ENCODE measurements at places on chromosomes 1 and 21.

- no peak for DNase-seq
Observed at GRCh38 chr1:25458541-25459298, 28.0 kb downstream of the MACO1 start.

DNA sequence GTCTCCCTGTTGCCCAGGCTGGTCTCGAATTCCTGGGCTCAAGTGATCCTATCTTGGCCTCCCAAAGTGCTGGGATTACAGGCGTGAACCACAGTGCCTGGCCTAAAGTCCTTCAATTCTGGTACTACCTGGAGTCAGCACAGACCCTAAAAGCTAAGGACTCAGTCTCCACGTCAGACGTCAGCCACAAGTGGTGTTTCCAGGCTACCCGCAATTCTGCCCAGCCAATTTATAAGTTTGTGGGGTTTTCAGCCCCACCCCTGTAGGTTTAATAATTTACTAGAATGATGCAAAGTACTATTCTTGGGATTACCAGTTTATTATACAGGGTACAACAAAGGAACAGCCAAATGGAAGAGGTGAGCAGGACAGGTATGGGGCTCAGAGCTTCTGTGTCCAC lies 10.6 kb upstream of the DIP2A start:
- no peak for DNase-seq

- DNase-seq, result no peak
Observed at GRCh38 chr1:18895317-18895716, 7.0 kb downstream of the ALDH4A1 start.

DNA sequence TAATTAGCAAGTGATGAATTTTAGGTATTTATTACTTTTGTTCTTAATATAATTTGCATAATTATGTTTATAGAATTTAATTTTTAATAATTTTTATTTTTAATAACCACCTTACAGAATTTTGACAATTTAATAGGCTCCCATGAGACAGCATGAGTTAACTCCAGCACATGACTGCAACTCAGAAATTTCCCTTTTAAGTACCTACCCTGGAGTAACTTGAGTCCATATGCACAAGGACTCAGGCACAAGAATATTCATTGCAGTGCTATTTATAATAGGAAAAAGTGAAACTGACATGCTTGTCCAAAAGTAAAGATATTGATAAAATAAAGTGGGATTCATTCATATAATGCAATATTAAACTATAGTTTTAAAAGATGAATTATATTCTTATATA lies 54.1 kb upstream of the C1orf53 start:
- no peak for DNase-seq

DNA sequence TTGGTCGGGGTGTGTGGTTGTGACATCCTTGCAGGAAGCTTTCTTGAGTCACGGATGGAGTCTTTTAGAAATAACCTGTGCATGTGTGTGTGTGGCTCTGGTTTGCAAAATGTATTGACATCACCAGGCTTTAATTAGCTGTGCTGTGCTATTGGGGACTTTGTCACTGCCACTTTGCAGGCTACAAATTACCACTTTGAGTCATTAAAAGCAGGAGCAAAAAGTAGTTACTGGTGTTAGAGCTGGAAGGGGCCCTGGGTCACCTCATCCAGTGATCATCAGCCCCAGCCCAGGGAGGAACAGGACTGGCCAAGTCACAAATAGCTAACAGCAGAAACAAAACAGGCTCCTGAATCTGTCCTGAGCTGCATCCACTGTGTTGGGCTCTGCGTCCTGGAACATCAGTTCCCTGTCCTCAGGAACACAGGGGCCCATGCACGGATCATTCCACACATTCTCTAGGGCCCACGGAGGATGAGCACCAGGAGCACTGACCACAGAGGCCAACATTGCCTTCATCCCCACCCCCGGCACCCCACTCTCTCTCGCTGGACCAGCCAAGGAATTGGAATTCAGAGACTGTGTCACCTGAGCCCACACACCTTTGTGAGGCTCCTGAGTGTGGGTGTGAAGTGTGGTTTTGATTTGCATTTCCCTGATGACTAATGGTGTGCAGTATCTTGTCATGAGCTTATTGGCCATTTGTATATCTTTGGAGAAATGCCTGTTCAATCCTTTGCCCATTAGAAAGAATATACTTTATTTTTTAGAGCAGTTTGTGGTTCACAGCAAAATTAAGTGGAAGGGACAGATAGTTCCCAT lies 280.1 kb upstream of the C1orf174 start:
- no peak for DNase-seq

- no peak for DNase-seq
Observed at GRCh38 chr1:182080040-182080439, 18.5 kb upstream of the ZNF648 start.

DNA sequence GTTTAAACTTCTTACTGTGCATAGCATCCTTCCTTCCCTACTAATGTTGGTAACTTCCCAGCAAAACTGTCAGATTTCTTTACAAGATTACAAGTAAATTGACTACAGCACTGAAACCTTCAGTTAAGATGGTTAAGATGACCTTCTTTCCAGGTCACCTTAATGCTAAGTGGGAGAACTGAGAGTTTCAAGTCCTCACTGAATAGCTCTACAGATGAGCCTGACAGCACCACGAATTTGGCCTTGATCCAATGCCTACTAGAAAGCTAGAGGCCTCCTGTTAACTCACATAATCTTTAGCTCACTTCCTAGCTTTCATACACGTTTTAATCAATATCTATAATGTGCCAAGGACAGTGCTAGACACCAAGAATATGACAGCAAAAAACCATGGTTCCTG lies 276.0 kb upstream of the PLD5 start:
- no peak for DNase-seq

DNA sequence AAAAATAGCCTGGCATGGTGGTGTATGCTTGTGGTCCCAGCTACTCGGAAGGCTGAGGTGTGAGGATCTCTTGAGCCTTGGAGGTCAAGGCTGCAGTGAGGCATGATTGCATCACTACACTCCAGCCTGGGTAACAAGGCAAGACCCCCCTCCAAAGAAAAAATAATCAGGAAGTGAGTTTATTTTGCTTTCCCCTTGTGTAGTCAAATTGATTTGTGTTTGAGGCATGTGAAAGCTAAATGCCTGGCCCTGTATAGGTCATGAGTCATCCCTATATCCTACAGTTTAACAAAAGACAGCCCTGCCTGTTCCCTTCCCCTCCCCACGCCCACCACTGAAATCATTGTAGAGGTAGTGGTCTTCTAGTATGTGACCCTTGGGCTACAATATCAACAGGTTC lies 241.4 kb upstream of the JUN start:
- DNase-seq, result no peak

- DNase-seq, result no peak
Observed at GRCh38 chr1:230851291-230851691, 17.0 kb downstream of the C1orf198 start.

- DNase-seq, result no peak
Observed at GRCh38 chr1:240190881-240191401, 99.3 kb downstream of the FMN2 start.

DNA sequence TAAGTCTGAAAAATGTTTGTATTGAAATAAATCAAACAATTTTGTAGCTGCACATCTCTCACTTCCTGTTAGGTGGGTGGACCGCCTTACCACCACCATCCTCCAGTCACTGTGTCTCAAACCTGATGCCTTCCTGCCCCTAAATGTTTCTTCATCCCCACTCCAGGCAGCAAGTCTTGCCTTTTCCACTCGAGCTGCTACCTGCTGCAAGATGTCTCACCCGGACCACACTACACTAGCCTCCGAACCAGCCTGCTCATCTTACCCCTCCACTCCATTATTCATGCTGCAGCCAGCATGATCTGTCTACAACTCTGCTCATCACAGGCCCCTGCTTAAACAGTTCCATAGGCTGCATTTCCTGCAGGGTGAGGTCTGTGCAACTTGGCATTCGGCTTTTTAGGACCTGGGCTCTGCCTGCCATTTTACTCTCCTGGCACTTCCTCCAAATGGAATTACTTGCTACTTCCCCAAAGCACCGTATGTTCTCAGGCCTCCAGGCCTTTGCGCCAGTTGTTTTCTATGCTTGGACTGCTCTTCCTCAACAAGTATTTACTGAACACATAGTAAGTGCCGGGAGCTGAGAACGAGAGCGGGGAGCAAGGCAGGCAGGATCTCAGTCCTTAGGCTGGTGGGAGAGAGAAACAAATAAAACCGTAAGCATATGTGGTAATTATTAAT lies 5.2 kb upstream of the SF3A3 start:
- DNase-seq, result no peak

DNA sequence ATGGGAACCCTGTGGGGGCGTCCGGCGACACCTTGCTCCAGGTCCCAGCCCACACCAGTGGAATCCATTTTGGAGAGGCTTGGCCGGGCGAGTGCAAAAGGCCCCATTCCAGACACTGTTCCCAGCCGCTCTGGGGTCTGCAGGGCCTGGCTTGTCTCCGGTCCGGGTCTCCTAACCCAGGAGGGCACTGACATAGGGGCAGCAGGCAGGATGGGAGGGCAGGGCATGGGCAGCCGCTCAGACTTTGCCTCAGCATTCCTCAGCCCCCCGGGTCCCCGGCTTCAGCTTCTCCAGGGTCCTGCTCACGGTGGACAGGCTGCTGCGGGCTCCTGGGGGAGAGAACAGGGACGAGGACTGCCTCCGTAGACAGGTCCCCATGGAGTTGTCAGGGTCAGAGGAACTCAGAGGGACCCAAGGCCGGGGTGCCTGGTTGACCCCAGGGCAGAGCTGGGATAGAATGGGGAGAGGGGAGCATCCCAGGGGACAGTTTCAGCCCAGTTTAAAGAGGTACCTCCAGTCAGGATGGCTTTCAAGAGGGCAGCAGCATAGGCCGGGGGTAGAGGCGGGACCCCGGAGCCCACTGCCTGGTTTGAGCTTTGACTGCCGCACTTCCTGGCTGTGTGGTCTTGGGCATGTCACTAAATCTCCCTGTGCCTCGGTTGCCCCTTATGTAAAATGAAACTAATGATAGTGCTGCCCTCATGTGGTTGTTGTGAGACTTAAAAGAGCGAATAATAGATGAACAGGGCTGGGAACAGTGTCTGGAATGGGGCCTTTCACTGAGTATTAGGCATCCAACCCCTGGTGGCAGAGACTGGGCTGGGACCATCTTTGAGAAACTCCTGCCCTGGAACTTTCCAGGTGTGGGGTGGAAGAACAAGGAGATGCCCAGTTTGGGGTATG lies 3.7 kb downstream of the KNCN start:
- no peak for DNase-seq

- no peak for DNase-seq
Observed at GRCh38 chr21:29496337-29496736, 197.6 kb downstream of the BACH1 start.

DNA sequence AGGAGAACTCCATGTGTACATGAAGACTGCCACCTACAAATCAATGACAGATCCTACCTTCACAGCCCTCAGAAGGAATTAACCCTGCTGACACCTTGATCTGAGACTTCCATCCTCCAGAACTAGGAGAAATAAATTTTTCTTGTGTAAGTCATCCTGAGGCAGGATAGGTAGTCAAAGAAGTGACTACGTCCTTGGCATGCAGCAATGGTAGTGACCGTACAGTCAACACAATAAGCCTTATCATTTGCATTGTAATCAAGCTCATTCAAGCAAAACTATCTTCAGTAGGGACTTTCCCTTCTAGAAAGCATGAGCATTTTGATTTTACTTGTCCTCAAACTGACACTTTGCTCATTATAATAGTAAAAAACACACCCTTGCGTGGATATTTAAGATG lies 64.0 kb upstream of the KCNK1 start:
- DNase-seq, result no peak

DNA sequence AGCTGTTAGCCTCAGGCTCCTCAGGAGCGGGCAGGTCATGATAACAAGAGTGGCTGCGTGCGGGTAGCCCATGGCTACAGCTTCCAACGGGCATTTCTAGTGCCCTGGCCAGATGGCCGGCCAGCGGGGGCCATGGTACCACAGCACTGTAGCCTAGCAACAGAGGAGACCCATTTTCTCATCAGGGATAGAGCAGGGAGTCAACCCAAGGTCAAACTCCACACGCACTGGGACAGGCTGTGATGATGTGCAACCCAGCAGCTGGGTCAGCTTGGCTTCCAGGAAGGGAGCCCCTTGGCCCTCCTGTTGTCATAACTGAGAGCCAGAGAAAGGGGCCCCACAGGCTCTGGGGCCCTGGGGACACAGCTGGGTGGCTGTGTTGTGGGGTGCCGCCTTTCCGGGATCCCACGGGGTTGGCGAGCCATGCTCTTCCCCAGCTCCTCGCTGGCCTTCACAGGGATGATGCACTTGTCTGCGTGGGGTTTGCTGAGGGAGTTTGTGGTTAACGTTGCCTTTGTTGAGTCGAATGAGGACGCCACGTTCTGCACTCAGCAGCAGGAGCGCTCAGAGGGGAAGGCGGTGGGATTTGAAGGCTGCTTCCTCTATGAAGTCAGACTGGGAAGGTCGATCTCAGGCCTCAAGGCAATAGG lies 46.3 kb downstream of the COL18A1 start:
- no peak for DNase-seq

GRCh38 chr1:169914531-169914930 lies 20.8 kb upstream of the SCYL3 start:
- no peak for DNase-seq

DNA sequence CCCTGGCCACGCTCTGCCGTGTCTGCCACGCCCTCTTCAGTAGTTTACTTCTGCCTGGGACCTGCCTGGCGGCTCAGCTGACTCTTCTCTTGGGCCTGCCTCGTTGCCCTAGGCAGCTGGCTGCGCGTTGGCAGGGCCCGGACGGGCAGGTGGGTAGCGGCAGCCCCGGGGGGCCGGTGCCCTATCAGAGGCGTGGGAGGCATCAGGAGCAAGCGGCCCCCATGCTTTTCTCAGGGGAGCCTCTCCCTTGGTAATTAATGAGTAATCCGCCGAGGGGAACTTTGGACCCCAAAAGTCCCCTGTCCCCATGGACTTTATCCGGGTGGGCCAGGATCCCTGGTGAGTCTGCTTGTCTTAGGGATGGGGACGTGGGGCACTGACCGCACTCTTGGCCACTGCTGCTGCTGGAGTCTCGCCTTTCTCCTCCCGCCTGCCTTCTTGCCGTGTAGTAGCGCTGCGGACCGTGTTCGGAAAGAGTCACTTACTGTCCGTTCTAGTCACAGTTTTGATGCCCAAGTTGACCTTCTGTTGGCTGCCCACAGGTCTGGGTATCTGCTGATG lies 22.7 kb downstream of the SKI start:
- no peak for DNase-seq

- DNase-seq, result no peak
Observed at GRCh38 chr1:36591278-36591677, 108.6 kb upstream of the CSF3R start.

- DNase-seq, result no peak
Observed at GRCh38 chr1:204733869-204734596, 48.5 kb upstream of the LRRN2 start.

- DNase-seq, result no peak
Observed at GRCh38 chr1:200869753-200870391, 2.9 kb upstream of the GPR25 start.

Measured in stimulated activated CD8-positive, alpha-beta memory T cell treated with anti-CD3 and anti-CD28 coated beads, Interleukin-7, amount 100 ng/mL, for 48 hours (primary cell).